ENCODE measurements at places on chromosomes 12 and 14.

DNA sequence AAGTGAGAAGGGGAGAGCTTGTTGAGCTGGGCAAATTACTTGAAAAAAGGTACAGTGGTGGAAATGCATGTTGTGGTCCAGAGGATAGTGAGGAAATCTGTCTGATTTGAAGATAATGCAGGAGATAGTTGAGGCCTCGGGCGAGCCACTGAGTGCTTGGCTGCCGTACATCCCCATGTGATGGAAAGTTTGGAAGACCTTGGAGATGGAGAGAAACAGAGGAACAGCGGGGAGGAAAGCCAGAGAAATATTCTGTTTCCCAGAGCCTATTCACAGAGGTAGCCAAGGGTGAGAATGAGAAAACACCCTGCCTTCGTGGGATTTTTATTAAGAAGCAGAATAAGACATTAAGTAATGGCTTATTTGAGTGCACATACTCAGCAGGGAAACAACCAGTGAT lies 498.2 kb downstream of the BCL11B start:
- DNase-seq, result no peak

- DNase-seq, result peak; percentile 36
Observed at GRCh38 chr14:103628221-103628683, 759 bp upstream of the KLC1 start.

- DNase-seq, result no peak
Observed at GRCh38 chr12:111964935-111965334, 48.0 kb downstream of the TMEM116 start.

DNA sequence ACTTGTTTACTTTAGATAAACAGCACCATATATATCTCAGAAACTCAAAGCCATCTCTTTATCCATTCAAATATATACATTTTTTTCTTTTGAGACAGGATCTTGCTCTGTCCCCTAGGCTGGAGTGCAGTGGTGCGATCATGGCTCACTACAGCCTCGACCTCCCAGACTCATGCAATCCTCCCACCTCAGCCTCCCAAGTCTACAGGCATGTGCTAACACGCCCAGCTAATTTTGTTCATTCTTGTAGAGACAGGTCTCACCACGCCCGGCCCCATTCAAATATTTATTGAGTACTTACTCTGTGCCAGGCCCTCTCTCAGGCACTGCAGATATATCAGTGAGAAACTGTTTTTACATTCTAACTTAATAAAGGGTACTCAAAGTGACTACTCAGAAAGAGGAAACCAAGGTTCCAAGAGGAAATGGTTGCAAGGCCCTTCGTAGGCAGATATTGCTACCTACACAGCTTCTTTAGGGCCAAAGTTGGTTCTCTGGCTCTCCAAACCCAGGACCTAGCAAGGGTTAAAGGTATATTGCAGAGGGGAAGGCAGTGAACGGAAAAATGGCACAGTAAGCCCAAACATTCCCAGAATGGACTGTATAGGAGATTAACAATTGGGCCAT lies 2.9 kb downstream of the ATXN3 start:
- DNase-seq, result no peak

DNA sequence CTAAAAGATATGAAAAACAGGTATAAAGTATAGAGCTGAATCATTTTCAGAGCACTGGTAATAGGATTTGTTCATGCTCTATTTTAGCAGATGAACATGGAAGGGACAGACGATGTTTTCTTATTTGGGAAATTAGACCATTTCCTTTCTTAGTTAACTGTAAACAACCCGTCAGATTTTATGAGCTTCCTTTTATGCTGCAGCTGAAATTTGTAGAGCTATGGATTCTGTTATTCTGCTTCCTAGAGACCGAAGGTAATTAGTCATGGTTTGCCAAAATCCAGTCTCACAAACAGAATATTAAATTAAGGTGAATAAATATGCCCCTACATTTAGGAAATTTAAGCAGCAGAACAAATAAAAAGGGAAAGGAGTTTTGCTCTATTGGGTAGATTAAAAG lies 180.2 kb upstream of the SYT1 start:
- DNase-seq, result no peak

DNA sequence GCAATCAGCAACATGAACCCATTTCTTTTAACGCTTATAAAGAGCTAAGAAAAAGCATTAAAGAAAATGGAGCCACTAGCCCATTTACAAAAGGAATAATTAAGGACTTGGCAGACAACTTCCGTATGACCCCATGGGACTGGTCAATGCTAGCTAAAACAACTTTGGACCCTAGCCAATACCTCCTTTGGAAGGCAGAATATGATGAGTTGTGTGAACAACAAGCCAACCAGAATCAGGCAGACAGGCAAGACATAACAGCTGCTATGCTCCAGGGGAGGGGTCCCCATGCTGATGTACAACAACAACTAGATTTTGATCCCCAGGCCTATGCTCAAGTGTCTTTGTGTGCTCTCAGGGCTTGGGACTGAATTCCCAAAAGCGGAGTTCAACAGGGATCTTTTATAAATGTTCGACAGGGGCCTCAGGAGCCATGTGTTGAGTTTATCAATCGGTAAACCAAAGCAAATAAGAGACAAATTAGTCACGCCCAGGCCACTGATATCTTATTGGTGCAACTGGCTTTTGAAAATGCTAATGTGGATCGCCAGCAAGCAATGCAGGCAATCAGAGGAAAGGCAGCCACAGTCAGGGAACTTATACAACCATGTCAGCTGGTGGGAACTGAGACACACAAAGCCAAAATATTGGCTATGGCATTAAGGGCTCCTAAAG lies 254.4 kb upstream of the DIO2 start:
- no peak for DNase-seq

DNA sequence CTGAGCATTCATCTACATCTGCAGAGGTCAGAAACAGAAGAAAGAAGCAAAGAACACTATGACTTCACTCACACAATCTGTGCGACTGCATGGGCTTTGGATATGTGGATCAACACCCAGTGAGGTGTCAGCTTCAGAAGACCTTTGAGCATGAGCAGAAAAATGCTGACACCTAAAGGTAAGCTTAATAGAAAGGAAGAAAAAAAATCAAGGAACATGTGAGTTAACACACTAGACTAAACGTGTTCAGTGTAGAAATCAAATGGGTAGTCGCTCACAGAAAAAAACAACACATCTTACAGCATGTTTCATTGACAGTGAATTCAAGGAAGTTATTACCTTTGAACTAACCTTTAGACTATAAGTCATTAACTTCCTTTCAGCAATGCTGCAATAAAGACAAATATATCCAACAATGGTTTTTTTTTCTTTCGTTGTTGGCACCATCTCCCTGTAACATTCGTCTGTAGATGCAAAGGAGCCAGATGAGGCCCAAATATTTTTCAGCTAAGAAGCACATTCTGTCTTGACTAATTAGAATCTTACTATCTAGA lies 30.9 kb downstream of the RTRAF start:
- no peak for DNase-seq

- no peak for DNase-seq
Observed at GRCh38 chr12:12107678-12108077, 36.9 kb downstream of the BCL2L14 start.

DNA sequence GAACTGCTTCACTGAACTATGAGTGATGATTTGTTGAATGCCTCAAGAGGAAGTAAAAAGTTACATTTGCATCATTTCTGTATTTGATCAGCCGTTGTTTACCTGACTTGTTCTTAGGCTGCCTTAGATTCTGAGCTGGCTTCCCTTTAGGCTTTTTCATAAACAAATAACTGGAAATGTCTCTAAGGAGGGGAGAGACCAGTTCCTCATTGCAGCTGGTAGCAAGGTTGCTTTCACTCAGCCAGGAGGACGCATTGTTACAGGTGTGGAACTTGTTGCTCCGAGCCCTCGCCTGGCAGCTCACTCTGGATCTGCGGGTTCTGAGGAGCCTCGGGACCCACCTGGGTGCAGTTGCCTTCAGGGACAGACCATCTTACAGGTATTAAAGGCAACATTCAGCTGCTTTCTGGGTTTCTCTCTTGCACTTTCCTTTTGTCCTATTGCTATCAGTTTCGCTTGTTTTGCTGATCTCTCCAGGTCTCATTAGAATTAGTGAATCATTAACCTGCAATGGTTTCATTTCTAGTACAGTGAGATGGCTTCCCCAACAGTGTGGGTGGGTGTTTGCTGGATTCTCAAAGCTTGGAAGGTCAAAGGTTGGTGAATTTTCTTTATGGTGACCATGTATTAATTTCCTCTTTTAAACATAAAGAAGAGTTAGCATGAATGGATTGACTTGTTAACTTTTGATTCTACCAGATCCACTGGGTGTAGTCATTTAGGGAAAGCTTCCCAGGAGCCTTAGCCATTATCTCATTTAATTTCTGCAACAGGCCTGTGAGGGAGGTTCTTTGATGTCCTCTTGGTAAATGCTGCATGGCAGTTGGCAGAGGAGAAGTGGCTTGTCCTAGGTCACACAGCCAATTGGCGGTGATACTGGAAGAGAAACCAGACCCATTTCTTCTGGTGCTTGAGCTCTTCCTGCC lies at the start of gene PLEKHG7:
Gene PLEKHG7 (plus strand): TSS at position 236 of the 926 bp plus-strand sequence. CDS start 3,643 bp downstream, outside the sequence.
- DNase-seq, result no peak

DNA sequence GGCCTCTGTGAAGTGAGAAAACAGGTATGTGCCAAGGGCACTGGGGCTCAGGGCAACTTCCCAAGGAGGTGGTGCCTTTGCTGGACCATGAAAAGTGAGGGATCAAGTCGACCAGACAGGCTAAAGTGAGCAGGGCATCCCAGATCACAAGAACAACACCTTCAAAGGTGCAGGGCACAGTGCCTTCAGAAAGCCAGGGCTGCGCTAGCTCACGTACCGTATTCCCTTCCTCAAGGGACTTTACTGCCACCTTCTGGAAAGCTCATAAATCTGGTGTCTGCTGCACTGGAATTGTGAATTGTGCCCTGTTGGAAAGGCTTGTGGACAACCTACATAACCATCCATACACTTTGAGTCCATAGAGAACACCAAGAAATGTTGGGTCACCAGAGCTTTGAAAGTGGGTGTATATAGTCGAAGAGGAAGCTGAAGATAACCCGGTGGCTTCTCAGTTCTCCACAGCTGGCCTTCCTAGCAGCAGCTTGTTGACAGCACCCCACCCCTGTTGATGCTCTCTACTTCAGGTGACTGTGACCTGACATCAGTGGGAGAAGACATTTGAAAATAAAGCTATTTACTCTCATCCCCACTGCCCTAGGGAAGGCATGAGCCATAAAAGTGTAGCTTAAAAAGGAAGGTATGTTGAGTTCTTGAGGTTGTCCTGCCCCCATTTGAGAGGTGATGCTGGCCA lies 24.5 kb downstream of the FIGNL2 start:
- peak; percentile 49 for DNase-seq

DNA sequence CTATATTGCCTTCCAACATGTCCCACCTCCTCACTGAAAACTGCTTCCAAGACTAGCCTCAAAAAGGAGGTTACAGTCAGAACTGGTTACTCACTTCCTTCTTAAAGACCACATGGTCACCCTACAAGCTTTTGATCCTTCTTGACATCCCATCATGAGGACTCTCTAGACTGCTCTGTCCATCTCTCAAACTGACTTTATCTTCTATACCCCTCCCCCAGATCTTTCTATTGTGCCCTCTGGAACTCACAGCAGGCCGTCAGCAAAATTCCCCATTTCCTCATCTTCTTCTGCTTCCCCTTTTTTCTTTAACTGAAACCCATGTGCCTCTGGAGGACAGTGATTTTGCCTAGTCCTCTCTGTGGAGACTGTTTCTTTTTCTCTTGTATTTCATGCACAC lies 18.1 kb upstream of the IGF1 start:
- DNase-seq, result no peak

GRCh38 chr14:86003998-86004397 lies 474.1 kb downstream of the FLRT2 start:
- DNase-seq, result no peak

- DNase-seq, result no peak
Observed at GRCh38 chr12:110379631-110380030, 23.9 kb downstream of the ANAPC7 start.

DNA sequence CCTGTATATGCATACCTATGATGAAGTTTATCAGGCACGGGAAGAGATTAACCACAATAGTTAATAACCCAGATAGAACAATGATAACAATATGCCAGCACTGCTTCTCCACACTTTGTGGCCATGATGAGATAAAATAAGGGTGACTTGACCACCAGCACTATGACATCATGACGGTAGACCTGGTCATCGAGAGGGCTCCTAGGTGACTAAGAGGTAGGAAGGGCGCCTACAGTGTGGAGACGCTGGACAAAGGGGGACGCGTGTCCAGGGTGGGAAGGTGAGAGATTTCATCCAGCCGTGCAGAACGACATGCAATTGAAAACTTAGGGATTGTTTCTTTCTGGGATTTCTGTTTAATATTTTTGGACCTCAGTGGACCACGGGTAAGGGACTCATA lies 221.8 kb upstream of the RTL1 start:
- no peak for DNase-seq

- peak; percentile 8 for DNase-seq
Observed at GRCh38 chr14:75794615-75795038, 133.6 kb downstream of the TTLL5 start.

GRCh38 chr12:128966203-128966810 lies 113.0 kb downstream of the GLT1D1 start:
- no peak for DNase-seq

GRCh38 chr14:100726550-100727085 lies at the start of gene DLK1:
Gene DLK1 (plus strand): TSS chr14:100726892. CDS start chr14:100727069, 177 bp downstream.
- DNase-seq, result no peak

DNA sequence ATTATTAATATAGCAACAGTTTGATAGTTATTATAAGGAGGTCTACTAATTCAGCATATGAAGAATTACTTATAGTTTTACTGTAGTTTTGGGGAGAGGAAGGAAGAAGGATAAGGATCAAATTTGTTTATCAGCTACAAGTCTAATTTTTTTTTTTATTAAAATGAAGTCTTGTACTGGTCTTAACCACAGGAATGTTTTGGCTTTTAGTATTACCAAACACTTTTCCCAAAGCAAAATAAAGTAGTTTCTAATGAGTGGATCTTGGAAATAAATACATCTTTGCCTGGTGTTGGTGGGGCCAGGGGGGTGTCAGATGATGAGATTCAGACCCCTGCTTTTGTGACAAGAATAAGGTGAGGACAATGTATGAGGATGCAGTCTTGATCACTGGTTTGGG lies 57.2 kb upstream of the ZDHHC17 start:
- no peak for DNase-seq

GRCh38 chr12:13318231-13319015 lies 121.9 kb downstream of the EMP1 start:
- DNase-seq, result no peak

GRCh38 chr14:95362138-95362494 lies 42.4 kb upstream of the CLMN start:
- no peak for DNase-seq

DNA sequence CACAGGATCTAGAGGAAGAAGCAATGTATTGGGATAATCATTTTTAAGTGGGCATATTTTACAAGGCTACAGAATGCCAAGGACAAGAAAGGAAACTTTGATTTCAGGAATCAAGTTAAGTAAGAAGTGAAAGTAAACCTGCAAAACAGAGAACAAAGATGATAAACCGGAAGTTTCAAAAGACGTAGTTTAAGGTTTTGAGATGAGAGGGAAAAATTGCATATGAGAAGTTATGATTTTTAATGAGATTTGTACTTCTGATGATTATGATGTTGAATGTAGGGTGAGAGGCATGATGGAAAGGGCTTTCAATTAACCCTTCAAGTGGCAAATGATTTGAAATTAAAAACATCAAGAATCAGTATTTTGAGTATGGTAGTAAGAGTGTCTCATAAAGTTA lies 134.9 kb downstream of the CAPZA3 start:
- no peak for DNase-seq

GRCh38 chr12:51371295-51371953 lies 19.8 kb downstream of the GALNT6 start:
- DNase-seq, result peak; percentile 42

- no peak for DNase-seq
Observed at GRCh38 chr12:116707751-116708150, 30.1 kb downstream of the SPRING1 start.
